ENCODE measurements at places on chromosomes 3 and 15.

GRCh38 chr15:59166601-59167265 is 39.9 kb upstream of the LDHAL6B start:
- DNase-seq, result no peak

GRCh38 chr3:120224237-120224636 is 60.8 kb downstream of the GPR156 start:
- DNase-seq, result no peak

DNA sequence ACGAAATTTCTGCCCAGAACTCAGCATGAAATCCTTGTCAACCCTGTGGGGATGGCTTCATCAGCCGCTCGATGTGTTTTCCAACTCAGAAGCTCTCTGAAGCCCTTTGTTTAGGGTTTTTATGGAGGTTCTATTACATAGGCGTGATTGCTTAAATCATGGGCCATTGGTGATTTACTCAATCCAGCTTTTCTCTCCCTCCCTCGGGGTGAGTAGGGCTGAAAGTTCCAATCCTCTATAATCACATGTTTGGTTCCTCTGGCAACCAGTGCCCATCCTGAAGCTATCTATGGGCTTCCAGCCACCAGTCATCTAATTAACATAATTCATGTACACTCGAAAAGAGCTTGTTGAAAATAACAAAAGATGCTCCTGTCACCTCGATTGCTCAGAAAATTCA is 51.6 kb downstream of the GATM start:
- no peak for DNase-seq

DNA sequence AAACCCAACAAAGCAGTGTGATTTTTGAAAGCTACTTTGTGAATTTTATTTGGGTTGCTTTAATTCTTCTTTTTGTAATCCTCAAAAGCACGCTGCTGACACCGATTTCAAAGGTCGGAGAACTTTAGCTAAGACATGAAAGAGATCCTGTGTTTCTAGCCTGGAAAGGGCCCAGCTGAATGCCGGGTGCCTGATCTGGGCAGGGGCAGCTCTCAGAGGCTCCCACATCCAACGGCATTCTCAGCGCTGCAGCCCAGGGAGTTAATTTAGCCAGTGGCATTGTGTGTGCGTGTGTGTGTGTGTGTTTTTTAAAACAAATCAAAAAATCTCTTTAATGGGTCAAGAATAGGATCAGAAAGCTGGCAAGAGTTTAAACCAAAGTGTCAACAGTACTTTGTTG is 6.6 kb downstream of the RBP1 start:
- no peak for DNase-seq

DNA sequence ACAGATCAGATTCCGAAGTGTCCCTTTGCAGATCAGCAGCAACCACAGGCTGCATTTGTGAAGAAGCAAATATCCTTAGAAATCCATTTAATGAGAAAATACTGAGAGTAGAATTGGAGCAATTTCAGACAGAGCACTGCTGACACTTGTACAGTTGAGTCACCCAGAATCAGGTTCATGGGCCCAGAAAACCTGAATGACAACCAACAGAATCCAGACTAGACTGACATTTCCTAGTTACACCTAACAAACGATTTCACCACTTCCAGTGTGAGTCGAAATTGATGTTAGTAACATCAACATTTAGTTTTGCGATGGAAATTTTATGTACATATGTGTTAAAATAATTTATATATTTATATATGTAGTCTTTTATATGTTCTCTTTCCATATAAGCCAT is 16.8 kb downstream of the GABRR3 start:
- no peak for DNase-seq

DNA sequence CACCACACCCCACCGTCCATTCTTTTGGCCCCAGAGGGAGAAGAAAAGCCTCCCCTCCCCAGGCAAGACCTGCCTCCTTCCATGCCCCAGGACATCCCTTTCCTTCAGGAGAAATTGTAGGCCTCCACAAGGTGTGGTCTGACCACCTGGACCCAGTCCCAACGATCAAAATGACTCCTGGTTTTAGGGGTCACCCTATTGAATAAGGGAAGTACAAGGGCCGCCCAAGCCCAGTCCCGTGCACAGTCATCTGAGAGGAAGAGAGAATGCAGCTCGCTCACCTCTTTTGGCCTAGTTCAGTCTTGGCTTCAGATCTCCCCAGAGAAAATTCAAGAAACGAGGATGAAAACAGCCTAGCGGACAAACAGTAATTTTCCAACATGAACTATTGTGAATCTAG is 249.1 kb downstream of the UACA start:
- DNase-seq, result no peak

- DNase-seq, result no peak
Measured at GRCh38 chr3:124841517-124841916, 45.6 kb downstream of the ITGB5 start.

DNA sequence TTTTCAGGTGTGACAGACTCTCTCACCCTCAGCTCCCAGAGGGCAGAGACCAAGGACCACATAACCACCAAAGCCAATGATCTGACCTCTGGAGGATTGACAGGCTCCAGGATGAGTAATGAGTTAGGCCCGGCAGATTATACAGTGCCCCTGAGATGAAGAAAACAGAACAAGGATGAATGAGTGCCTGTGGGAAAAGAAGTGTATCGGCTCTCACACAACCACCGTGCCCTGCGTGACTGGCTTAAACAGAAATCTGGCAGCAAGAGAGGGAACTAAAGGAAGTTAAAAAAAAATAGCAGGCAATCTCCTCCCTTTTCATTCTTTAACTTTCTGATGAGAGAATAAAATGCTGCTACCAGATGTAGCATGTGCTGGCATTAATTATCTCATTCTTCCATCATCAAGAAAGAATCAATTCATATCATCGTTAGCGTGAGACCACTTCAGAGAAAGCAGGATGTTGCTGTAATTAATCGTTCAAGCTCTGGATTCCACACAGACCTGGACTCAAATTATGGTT is 227.5 kb upstream of the COL8A1 start:
- DNase-seq, result no peak

DNA sequence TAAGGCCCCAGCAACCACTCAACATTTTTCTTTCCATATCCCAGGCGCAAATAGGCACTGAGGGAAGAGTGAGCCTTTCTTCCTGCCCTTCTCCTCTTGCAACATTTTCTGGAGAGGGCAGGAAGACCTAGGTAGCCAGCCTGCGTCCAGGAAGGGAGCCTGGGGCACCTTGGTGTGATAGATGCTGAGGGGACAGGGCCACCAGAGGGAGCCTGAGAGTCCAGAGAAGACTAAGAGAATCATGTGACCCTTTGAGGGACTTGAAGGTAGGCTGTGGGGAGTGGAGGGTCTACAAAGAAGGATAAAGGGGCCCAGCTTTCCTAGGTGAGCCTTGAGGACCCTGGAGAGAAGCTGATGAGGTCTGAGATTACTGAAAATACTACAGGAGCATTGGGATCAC is 346.6 kb downstream of the CNTN6 start:
- no peak for DNase-seq

GRCh38 chr15:92095693-92096092 is 242.2 kb downstream of the SLCO3A1 start:
- DNase-seq, result no peak

GRCh38 chr3:6108957-6109356 is 752.0 kb upstream of the GRM7 start:
- no peak for DNase-seq

DNA sequence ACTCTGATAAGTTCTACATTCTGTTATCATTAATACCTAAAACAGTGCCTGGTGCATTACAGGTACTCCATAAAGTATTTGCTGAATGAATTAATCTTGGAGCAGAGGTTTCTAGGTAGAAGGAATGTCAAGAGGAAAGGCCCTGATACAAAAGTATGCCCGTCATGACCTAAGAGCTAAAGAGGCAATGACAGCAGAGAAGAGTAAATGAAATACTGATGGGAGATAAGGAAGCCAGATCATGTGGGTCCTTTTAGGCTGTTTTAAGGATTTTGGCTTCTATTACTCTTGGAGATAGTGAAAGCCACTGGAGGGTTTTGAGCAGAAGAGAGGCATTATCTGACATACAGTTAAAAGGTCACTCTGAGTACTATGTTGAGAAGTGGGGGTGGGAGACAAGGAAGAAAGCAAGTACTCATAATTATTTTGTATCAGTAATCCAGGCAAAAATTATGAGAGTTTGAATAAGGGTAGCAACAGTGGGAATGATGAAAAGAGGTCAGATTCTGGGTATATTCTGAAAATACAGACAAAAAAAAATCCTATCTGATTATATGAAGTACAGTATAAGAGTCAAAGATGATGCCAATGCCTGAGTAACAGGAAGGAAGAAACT is 48.3 kb downstream of the DENND4A start:
- no peak for DNase-seq

- no peak for DNase-seq
Measured at GRCh38 chr15:77759896-77760592, 127.3 kb upstream of the LINGO1 start.

- DNase-seq, result peak; percentile 48
Measured at GRCh38 chr3:193572426-193572908, 17.8 kb upstream of the ATP13A4 start.

DNA sequence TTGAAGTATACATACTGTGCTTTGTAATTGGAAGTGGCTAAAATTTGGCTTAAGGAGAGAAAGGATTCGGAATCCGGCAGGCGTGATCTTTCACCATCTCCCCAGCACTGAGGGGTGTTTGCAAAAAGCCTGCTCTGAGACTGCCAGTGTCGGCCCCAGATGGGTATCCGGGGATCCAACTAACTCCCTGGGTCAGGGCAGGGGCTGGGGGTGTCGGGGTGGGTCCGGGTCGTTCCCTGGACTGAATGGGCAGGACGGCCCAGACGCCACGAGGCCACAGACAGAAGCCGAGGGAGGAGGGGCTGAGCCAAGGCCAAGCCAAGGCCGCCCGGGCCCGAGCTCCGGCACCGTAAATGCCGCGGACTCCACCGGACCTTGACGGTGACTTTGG is 349 bp downstream of the PPIB start:
- no peak for DNase-seq

DNA sequence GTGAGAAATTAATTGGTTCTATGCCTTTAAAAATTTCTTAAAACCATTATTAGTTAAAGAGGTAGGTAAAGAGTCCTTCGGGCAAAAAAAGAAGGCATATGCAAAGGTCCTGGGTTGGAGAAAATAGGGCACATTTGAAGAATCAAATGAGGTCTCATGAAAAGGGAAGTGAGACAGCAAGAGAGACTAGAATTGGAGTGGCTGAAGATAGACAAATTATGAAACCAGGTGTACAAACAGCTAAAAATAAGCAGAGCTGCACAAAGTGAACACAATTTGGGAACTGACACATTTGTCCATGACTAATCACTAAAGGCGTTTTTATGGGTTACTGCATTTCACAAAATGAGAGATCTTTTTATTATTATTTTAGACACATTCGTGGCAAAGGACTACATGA is 581.2 kb downstream of the PYDC2 start:
- no peak for DNase-seq

DNA sequence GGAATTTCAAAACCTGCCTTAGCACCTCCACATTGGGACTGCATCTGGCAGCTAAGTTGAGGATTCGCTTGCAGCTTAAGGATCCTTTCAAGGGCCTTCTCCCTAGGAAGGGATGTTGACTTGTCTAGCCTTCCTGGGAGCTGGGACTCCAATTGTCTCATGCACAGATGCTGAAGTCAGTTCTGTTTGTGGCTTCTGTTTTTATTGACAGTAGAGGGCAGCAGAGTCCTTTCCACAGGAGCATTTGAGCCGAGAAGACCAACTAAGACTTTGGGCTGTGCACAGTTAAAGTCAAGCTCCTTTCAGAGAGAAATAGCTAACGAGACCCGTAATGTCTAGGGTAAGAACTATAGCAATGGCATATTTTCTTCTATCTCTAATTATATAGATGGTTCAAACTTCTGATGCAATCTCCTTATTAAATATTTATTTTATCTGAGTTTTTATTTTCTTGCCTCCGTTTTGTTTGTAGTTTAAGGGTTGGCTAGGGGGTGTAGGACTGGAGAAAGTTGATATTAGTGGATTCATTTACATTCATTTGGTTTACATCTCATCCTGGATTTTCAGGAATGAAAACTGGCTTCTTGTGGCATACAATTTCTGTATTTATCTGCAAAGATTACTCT is 59.7 kb upstream of the KBTBD8 start:
- peak; percentile 4 for DNase-seq

GRCh38 chr3:35383216-35383615 is 256.1 kb upstream of the ARPP21 start:
- DNase-seq, result no peak

DNA sequence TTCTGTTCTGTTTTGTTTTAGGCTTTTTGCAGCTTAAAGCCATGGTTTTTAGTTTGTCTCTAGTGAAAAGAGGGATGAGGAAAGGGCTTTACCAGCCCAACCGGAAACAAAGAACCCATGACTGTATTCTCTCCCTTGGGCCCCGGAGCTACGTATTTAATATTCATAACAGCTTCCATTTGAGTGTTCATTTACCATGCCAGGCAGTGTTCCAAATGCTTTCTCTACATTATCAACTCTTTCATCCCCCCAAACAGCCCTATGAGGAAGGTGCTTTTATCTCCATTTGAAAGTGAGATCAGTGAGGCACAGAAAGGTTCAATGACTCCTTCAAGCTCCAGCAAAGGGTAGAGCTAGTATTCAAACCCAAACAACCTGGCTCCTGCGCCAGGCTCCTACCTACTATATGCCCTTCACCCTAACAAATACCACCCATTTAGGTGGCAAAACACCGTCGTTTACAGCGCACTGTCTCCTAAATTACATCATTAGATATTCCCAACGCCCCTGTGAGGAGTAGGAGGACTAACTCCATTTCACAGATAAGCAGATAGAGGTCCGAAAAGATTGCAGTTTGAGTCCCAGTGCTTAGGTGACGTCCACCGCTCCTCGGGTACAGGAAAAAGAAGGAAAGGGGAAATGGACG is 27.9 kb downstream of the GTPBP8 start:
- DNase-seq, result peak; percentile 7

- DNase-seq, result peak; percentile 95
Measured at GRCh38 chr15:41827880-41828806, at the start of gene JMJD7. TSS of gene JMJD7 (plus strand) at chr15:41828092. CDS start at chr15:41828125, 33 bp downstream.

GRCh38 chr3:190458040-190458439 is 8.3 kb upstream of the TMEM207 start:
- DNase-seq, result no peak

DNA sequence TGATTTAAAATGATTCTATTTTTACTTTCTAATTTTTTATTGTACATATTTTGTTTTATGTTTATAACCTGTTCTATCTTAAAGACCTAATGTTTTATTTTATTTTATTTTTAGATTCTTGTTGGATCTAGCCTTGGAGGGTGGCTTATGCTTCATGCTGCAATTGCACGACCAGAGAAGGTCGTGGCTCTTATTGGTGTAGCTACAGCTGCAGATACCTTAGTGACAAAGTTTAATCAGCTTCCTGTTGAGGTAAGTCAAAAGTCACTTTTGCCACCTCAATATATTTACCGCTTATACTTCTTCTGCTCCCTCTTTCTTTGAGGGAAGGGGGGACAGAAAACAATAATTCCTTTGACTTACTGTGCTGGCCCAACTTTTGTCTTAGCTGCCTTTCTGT is 8.0 kb downstream of the ABHD10 start:
- DNase-seq, result no peak
